Liver (tissue), 10 donors: ENCODE measurements at places on chromosomes 2 and 18.

DNA sequence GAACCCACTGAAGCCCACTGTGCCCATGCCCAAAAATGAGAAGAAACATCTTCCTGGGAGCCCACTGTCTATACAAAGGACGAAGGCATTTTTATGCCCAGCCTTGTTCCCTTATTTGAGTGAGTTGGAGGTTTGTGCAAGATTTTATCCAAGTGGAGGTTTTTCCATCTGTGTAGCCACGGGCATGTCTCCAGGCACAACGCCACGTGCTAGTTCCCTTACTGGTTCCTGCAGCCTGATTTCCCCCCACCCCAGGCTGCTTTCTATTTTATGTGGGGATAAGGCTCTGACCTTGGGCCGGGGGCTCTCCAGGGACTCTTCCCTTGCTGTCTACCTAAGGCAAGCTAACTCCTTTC, 22.2 kb upstream of the TXNL4A start:
- no peak for DNase-seq

- no peak for DNase-seq
Measured at GRCh38 chr2:200352636-200353035, 46.1 kb downstream of the SPATS2L start.

DNA sequence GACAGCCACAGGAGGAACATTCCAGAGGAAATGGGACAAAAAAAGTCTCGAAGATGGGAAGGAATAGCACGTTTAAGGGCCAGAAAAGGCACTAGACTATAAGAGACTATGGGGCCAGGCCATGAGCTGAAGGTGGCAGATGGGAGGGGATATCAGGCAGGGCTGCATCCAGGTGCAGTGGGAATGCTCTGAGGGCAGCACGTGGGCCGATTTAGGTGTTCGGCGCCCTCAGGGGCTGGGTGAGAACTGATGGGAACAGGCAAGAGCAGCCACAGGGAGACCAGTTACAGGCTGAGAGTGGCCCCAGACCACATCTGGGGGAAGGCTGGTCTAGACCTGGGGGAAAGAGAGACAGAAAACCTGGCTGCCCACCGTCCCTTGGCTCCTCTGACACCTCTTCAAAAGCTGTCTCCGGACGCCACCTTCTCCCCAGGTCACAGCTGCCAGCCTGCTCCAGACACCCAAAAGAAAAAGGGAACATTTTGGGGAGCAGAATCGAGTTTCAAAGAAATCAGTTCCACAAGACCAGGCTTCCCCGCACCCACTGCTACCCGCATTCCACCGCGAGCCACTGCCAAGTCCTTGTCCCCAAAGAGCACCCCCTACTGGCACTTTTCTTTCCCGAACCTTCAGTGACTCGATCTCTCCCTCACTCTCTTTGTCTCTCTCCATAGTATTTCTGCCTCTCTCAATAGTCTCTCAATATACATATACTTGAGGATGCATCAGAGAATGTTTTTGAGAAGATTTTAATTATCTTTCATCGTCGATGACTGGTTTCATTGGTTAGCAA, 190.1 kb upstream of the AGAP1 start:
- DNase-seq: no peak

- DNase-seq: no peak
Measured at GRCh38 chr2:159946326-159946999, 116.0 kb downstream of the PLA2R1 start.

DNA sequence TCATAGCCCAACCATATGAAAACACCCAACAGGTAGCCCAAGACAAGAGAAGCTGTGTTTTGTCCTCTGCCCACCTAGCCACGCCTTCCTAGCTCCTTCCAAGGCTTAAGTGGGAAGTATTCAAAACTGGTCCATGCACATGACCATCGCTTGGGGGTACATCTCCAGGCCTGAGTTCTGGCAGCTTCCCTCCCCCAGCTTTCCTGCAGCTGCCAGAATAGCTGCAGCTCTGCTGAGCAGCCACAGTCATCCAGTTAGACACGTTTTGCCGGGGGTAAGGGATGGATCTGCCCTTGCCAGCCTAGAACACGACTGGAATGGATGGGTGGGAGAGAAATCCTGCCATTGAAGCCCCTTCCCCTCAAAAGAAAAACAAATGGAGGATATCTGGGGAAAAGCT, 166.8 kb downstream of the NRP2 start:
- DNase-seq: no peak

- DNase-seq: no peak
Measured at GRCh38 chr2:121242175-121242875, 42.7 kb downstream of the TFCP2L1 start.

DNA sequence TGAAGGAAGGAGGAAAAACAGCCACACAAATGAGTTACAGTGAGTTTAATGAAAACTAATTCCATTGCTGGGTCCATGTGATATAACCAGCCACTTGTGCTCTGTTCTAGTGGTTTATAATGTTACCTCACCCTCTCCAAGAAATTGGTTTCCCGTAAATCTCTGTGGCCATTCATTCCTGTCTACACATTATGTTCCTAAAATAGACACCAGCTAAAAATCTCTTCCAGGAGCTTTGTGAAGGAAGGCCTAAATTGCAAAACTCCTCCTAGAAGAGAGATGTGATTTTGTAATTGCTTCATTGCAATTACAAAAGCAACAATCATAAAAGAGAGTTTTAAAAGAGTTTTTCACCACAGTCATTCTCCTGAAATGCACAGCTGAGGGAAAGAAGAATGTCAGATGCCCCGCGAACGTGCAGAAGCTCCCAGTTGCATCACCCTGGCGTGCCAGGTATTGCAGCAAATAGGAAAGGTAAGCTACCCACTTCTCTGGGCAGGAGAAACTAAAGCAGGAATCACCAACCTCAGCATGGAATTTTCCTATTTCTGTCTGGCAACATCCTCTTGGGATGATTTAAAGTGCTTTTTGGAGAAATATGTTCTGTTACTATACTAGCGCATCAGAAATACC, 1.7 kb downstream of the SCN1A start:
- DNase-seq: no peak

GRCh38 chr18:10377956-10378355, 76.5 kb upstream of the APCDD1 start:
- DNase-seq: no peak

DNA sequence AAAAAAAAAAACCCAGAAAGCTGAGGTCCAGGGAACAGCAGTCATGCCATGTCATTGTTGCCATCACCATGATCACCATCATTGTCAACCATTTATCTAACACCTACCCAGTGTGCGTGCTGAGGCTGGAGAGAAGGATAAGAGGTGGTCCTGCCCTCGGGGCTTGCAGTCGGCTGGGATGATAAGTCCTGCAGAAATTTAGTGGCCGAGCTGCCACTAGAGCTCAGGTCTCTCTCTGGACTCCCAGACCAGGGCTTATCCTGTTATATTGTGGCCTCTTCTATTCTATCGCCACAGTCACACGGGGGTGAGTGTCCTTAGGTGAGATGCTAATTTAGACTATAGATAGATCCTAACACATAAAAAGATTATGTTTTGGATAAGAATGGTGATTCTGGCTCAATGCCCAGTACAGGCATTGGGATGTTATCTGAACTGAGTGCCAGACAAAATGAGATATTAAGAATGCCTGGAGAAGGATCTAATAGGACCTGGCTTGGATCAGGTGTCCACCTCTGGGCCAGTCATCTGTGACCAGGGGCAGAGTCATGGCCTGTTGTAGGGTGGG, 43.2 kb upstream of the YWHAQ start:
- DNase-seq: no peak

DNA sequence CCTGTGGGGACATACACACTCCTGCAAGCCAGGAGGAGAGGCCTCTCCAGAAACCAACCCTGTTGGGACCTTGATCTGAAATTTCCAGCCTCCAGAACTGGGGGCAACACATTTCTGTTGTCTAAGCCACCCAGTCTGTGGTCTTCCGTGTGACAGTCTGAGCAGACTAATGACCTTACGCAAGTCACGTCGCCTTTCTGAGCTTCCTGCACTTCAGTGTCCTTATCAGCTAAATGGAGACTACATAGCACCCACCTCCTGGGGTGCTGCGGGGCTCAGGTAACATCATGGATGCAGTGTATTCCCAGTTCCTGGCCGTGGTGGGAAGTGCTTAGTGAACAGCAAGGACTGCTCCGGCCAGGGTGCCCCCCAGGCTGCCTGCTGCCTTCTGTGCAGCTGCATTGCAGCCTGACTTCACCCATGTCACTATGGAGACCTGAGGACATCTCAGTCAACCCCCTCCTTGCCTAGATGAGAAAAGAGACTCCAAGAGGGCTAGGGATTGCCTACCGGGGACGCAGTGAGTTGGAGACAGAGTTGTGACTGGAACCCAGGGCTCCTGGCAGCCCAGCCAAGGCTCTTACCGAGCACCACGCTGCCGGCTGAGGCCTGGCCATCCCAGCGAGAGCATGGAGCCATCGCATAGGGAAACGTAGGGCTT, 61.2 kb upstream of the FZD5 start:
- DNase-seq: no peak
